Activated CD8-positive, alpha-beta T cell treated with anti-CD3 and anti-CD28 coated beads for 36 hours (primary cell): ENCODE measurements at places on chromosomes 12 and 14. TPM values are rescaled to one million over a fixed set of nuclear protein-coding genes. Genes with fewer than 3 reads are reported as not detected.

FGD4 gene
- 0.25 TPM for total RNA-seq

IAPP gene
- total RNA-seq = not detected

DNA sequence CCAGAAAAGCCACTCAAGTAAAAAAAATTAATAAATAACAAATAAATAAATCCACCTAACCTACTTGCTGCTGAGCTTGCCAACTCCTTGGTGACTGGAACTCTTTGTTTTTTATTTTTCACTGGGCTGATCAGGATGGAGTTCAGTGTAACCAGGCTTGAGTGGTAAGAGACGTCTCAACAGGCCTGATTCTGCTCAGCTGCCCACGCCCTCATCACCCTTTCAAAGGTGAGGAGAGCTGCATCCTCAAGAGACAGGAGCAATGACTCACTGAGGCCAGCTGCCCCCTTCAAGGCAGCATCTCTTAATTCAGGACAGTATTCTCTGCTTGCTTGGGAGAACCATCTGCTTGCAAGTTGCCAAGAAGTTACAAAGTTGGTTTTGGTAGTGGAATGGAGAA, 111.9 kb upstream of the CPM start:
- peak; percentile 12 for DNase-seq

DNA sequence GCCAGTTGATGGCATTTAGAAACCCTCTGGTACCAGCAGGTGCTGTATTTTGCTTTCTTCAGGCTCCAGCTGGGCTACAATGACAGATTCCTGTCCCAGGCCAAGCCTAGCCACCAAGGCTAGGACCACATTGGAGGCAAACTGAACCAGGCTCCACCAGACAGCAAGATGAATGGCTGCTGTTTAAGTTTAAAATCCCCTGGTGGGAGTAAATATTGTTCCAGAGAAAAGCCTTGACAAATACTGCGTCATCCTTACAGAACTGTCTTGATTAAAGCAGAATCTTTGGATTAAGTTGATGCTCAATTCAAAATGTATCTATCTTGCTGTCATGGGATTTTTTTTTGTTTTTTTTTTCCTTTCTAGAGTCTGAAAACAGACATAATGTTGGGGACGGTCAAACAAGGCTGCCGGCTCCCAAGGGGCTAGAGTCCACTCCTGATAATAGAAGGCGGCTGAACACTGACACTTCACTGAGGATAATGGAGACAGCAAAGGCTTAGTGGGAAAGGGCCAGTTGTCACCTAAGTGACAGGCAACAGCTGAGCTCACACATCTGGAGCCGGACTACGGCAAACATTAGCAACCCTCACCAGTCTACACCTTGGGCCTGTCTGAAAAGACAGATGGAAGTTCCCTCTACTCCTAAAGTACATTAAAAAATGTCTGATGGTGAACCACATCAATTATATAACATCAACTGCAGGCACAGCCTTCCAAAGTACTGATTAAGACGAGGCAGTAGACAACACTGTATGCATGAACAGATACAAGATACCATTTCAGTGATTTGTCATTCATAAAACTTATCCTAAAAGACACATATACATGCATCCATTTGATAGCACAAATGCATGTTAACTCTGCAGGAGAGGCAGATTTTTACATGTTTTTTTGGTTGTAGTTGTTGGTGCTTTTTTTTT, 1.7 kb downstream of the PRICKLE1 start:
- no peak for DNase-seq

- no peak for DNase-seq
Measured at GRCh38 chr12:112357214-112357613, 25.0 kb downstream of the HECTD4 start.

DNA sequence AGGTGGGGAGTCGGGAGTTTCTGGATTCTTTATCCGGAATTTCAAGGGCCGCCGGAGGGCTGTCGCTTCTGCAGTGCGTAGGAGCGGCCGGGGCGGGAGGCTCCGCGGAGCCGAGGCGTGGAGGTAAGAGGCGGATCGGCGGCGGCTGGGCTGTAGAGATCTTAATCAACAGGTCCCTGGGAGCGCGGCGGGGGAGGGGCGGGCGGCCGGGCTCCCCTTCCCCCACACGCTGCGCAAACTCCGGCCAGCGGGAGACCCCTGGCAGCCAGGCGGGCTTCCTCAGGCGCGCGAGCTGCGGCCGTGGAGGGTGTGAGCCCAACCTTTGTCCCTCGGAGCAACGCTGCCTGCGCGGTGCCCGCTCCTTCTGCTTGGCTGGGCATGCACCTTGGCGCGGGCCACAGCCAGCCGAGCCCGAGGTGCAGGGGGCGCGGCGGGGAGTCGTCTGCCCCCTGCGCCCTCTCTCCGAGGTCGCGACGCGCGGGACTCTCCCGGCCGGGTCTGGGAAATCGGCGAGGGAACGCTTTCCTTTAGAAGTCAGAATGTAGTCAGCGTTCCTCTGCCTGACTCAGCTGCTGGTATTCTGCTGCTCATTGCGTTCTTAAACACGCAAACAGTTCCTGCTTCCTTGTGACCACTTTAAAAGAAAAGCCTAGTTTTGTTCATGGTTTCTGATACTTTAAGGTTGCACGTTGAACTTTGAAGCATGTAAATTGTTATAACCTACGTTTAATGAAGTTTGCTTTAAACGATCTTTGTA, at the start of gene PALS1:
PALS1 (plus strand) TSS at position 25 of the 757 bp plus-strand sequence. CDS start 37,736 bp downstream, outside the sequence.
- peak; percentile 61 for DNase-seq

- peak; percentile 58 for DNase-seq
Measured at GRCh38 chr12:47819138-47819895, 386 bp downstream of the HDAC7 start.
